ENCODE measurements at places on chromosomes 12 and 14. TPM values are rescaled to one million over a fixed set of nuclear protein-coding genes. Genes with fewer than 3 reads are reported as not detected.

The EXOC3L4 gene
- not detected for total RNA-seq

The PIWIL1 gene
- total RNA-seq: not detected

The AQP2 gene
- total RNA-seq: not detected

The TAMALIN gene
- total RNA-seq: 45.2 TPM

The AQP5 gene
- not detected for total RNA-seq

The GRIN2B gene
- not detected for total RNA-seq

The CBLN3 gene
- 1.6 TPM for total RNA-seq

The CEBPE gene
- not detected for total RNA-seq
